ENCODE measurements at places on chromosomes 2 and 18. TPM values are rescaled to one million over a fixed set of nuclear protein-coding genes. Genes with fewer than 3 reads are reported as not detected.

DNA sequence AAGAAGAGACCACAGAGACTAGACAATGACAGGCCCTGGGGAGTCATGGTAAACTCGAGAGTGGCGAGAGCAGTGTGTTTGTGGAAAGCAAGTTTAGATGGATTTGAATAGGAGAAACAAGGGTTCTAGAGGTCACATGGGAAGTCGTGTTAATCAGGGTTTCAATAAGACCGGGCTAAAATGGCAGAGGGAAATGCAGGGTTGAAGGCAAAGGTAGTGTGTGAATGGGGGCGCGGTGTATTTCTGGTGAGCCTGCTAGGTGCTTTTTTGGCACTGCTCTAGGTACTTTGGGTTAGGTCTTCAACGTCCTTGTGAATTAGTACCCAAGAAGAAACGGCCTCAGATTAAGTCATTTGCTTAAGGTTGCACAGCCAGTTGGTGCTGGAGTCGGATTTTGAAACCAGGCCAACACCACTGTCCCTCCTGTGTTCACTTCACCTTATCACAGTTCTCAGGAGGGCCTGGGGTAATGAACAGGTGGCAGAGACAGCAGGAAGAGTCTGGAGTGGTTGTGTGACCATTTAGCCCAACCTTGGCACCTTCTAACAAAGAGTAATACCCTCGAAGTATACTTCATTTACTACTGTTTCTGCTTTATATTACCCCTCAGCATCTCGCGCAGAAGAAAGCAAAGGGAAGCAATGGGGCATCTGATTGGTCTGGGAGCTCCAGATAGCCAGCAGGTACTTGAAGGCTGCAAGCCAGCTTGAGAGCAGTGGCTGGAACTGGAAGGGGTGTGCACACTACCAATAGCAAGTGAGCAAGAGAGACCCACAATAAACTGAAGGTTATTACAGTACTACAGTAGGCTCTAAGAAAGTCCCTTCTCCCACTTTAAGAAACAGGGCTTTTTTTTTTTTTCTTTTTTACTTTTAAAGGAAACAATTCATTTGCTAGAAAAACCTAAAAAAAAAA is 33.4 kb upstream of the GAREM2 start:
- H3K4me1 ChIP-seq: peaks cover under 1% of the 10 kb centered on the region
- H3K27me3 ChIP-seq: no peaks in the 10 kb centered on the region

GRCh38 chr2:157787364-157787938 is 88.7 kb downstream of the ACVR1 start:
- no peak overlapping the region for H3K4me3 ChIP-seq
- H3K27me3 ChIP-seq: no peaks in the 10 kb centered on the region
- no peaks in the 10 kb centered on the region for H3K36me3 ChIP-seq
- DNase-seq: no peak
- no peak overlapping the region for H3K27ac ChIP-seq

DNA sequence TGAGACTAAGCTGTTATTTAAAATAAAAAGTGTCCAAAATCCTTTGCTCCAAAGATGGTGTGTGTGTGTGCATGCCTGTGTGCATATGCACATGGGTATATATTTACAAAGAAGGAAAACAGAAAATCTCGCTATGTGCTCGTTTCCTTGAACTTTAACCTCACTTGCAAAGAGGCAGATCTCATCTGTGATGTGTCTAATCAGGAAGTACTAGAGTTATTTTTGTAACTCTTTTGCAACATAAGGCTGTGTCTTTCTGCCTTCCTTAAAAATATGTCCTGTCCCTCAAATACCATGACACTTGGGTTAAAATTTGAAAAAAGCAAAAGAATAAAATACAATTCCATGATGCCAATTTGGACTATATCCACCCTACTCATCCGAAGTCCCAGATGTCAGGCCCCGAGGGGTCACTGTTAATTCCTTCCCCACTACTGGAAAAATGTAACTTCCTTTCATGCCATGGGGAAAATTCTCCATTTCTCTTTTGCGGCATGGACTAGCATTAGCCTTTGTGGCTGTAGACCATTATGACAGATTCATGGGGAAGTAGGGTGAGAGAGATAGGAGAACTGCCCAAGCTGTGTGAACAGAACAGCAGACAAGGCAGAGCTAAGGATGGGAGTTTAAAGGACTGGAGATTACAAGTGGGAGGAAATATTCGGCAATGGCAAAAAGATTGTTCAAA is 191.3 kb downstream of the MYO1B start:
- no peaks in the 10 kb centered on the region for H3K36me3 ChIP-seq
- no peaks in the 10 kb centered on the region for H3K27me3 ChIP-seq
- no peak overlapping the region for H3K27ac ChIP-seq
- H3K4me3 ChIP-seq: no peak overlapping the region
- H3K4me1 ChIP-seq: peaks cover 22% of the 10 kb centered on the region

GRCh38 chr2:195498176-195498575 is 158.8 kb upstream of the SLC39A10 start:
- H3K27me3 ChIP-seq: no peaks in the 10 kb centered on the region
- H3K4me3 ChIP-seq: no peak overlapping the region
- no peaks in the 10 kb centered on the region for H3K4me1 ChIP-seq
- H3K36me3 ChIP-seq: no peaks in the 10 kb centered on the region

The BUB1 gene
- 64.2 TPM for total RNA-seq

The C2orf80 gene
- not detected for total RNA-seq

The EMILIN1 gene
- 20.2 TPM for total RNA-seq

DNA sequence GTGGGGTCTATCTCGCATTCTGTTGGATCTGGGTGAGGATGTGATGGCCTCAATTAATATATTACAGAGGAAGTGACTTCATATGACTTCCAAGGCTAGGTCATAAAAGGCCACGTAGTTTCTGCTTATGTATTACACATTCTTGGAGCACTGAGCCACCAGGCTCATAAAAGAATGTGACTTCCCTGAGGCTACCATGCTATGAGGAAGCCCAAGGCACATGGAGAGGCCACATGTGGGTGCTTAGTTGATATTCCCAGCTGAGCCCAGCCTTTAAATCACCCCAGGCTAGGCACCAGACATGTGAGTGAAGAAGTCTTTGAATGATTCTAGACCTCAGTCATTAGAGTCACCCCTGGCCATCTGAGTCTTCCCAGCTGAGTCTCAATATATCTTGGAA is 13.3 kb upstream of the REEP1 start:
- no peaks in the 10 kb centered on the region for H3K36me3 ChIP-seq
- H3K4me3 ChIP-seq: no peak overlapping the region
- peaks cover 13% of the 10 kb centered on the region for H3K27me3 ChIP-seq
- H3K4me1 ChIP-seq: peaks cover under 1% of the 10 kb centered on the region

- H3K4me3 ChIP-seq: no peak overlapping the region
- H3K27ac ChIP-seq: no peak overlapping the region
- peak; percentile 24 for DNase-seq
- H3K4me1 ChIP-seq: no peaks in the 10 kb centered on the region
These were observed 134.9 kb upstream of the CHAC2 start for GRCh38 chr2:53632714-53633113.

- peaks cover 32% of the 10 kb centered on the region for H3K4me1 ChIP-seq
- DNase-seq: no peak
These were observed 17.9 kb upstream of the IL18R1 start for GRCh38 chr2:102337481-102338386.

DNA sequence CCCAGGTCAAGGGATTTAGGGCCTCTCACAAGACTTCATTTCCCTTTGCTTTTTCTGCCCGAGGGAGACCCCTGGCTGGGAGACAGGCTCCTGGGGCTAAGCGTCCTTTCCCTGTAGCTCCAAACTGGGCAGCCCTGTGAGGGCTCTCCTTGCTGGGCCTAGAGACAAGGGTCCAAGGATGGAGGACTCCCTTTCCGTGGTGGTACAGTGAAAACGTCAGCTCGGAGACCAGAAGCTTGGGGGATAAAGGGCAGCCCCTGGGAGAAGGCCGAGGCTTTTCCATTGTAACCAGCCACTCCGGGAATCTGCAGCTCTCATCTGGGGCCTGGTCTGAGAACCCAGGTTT is 2.3 kb downstream of the SIX2 start:
- H3K4me1 ChIP-seq: peaks cover 3% of the 10 kb centered on the region
- H3K4me3 ChIP-seq: no peak overlapping the region

The CFAP210 gene
- not detected for total RNA-seq

Measured in cardiac muscle cell (in vitro differentiated cells and primary cell).